Activated CD8-positive, alpha-beta T cell treated with anti-CD3 and anti-CD28 coated beads, Interleukin-2, amount 10 ng/mL, durations not matched to agents 7 days and 5 days (primary cell): ENCODE measurements at places on chromosomes 4 and X. TPM values are rescaled to one million over a fixed set of nuclear protein-coding genes. Genes with fewer than 3 reads are reported as not detected.

The CENPI gene
- total RNA-seq, result 40.2 TPM

The CFAP47 gene
- not detected for total RNA-seq

The PLXNB3 gene
- 1.4 TPM for total RNA-seq

The IL21 gene
- total RNA-seq, result not detected

The ADGRG4 gene
- total RNA-seq, result not detected

The PRRG3 gene
- not detected for total RNA-seq

The CLGN gene
- 0.13 TPM for total RNA-seq

The TLR10 gene
- 0.08 TPM for total RNA-seq

The NAA11 gene
- not detected for total RNA-seq

The DTHD1 gene
- total RNA-seq, result 0.26 TPM

The SORBS2 gene
- not detected for total RNA-seq

The SPOCK3 gene
- not detected for total RNA-seq

The SLC7A11 gene
- total RNA-seq, result 1.2 TPM

The CRLF2 gene
- 1.4 TPM for total RNA-seq

The ZFP92 gene
- total RNA-seq, result 1.5 TPM

The GABRG1 gene
- total RNA-seq, result not detected

The CXCL13 gene
- total RNA-seq, result not detected

The MSANTD1 gene
- 1.0 TPM for total RNA-seq

The FAM184B gene
- total RNA-seq, result not detected

The PCDH10 gene
- total RNA-seq, result not detected

The DCAF16 gene
- total RNA-seq, result 39.2 TPM

The FAM53A gene
- total RNA-seq, result 0.91 TPM

The KDR gene
- total RNA-seq, result not detected

The IL2 gene
- total RNA-seq, result not detected
